KG1 (cell line): ENCODE measurements at places on chromosomes 12 and 14.

DNA sequence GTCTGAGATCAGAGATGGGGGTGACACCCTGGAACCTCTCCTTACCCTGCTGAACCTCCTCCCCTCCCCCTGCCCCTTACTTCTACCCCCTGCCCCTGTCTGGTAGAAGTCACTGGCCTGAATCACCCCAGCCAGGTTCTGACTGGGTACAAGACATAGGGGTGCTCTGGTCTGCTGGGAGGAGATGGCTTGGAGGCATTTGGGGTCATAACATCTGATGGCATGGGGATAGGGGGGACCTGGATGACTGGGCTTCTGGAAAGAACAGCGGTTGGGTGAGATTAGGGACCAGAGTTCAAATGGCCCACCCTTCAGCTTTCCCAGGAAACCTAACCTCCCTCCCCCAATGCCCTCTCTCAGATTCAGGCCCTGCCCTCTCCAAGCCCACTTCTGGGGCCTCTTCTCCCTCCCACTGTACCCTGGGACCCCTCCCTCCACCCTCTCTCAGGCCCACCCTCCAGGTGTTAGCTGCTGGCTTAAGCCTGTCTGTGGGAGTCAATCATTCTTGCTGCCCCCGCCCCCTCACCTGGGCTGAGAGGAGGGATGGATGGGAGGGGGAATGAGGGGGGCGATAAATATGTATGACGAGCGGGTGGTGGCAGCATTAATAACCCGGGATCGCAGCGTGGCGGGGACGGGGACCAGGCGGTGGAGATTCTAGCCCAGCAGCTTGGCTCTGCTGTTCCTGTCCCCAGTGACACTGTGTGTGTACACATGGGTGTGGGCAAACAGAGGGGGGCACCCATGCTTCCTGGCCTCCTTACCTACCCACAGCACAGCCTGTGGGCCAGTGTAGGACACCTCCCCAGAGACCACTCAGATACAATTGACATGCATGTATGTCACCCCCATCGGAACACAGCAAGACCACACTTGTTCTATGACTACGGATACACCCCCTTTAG lies 5.9 kb downstream of the NXPH4 start:
- no peak for DNase-seq

DNA sequence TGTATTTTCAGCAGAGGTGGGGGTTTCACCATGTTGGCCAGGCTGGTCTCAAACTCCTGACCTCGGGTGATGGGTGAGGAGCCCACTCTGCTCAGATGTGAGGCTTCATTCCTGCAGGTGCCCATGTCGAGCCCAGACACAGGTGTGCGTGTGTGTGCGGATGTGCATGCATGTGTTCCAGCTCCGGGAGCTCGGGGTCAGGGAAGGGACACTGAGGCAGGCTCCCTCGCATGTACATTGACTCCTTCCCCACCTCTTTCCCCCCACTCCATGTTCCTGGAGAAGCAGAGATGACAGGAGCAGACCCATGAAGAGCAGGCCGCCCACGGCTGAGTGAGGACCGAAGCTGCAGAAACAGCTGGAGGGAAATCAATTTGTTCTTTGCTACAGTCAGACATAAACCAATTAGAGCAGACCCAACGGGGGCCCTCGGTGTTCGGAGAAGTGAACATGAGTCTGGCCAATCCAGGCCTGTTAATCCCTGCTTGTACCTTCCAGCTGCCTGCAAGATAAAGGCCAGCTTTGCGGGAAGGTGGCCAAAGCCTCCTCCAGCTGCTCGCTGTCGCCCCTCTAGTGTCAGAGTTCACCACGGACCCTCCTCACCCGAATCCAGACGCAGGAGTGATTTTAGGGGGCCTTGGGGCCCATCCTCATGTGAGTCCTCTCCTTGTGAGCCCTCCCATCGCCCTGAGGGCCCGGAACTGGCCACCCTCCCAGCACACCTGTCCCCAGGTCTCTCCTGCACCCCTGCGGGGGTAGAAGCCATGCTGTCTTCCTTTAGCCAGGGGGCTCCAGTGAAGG lies 321.0 kb upstream of the RTL1 start:
- DNase-seq, result no peak

GRCh38 chr14:72925815-72926291 lies 411 bp upstream of the DCAF4 start:
- no peak for DNase-seq

- DNase-seq, result peak; percentile 48
Observed at GRCh38 chr14:76352639-76353281, 23.2 kb upstream of the ESRRB start.

GRCh38 chr12:53820514-53821306 lies 68.9 kb upstream of the CISTR start:
- no peak for DNase-seq

DNA sequence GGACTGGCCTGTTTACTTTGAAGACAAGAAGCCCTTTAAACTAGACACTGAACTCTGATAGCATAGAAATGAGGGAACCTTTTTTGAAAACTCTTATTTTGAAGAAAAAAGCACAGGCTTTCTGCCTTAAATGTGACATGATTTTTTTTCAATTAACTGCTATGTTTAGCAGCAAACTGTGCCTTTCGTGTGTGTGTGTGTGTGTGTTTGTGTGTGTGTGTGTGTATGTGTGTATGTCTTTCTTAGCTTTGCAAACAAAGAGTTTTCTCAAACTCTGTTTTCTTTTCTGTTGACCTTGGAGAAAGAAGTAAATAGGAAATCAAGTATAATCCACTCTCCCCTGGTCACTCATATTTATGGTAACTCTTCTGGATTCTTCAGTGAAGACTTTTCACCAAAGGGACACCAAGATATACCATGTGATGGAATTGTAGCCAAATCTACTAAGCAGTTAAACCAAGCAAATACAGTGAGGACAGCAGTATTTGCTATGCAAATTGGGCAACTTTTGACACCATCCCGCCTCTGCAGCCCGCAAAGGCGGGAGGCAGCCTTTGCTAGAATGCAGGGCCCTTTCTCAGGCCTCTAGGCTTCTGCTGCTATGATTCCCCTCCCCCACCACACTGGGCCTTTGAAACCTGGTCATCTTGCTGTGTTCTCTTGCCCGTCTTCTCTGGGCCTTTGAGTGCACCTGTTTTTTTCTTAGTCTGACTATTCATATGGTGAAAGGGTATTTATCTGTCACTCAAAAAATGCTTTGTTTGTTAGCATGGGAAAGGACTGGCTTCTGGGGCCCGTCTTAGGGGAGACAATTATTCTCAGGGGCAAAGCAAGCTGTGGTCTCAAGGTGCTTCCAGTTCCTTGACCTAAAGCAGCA lies 107.9 kb downstream of the MYRFL start:
- no peak for DNase-seq

- DNase-seq, result no peak
Observed at GRCh38 chr12:22993609-22994315, 368.8 kb downstream of the ETNK1 start.

GRCh38 chr14:98513558-98513957 lies 758.4 kb downstream of the BCL11B start:
- no peak for DNase-seq

- DNase-seq, result no peak
Observed at GRCh38 chr12:52227606-52228166, 5.4 kb upstream of the KRT7 start.

GRCh38 chr14:26709019-26709418 lies 111.2 kb upstream of the NOVA1 start:
- no peak for DNase-seq

DNA sequence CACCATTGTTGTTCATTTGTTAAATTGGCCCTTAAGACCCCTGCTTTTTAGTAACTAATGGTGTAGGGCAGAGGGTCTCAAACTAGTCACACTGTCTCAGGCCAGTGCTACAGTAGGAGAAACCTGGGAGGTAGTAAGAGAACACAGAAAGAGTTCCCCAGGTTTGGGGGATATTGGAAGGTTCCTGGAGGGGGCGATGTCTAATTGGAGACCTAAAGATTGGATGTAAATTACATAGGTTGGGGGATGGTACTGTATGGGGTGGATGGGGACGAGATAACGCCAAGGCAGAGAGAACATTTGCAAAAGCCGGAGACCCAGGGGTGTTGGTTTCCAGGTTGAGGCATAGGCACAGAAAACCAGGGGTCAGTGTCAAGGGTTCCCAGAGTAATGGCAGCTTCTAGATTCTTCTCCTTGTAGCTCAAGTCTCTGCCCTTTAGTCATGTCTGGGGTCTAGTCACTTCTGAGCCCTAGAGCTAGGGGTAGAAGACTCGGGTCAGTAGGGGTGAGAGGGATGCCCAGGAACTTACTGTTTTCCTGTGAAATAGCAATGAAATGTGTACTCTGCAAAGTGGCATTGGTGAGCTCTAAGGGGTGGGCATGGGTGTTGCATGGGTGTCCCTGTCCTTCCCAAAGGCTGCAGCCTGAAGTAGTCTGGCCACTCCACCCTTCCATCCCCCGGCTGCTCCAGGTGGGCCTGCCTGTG lies 21.8 kb downstream of the PLEKHG3 start:
- no peak for DNase-seq

DNA sequence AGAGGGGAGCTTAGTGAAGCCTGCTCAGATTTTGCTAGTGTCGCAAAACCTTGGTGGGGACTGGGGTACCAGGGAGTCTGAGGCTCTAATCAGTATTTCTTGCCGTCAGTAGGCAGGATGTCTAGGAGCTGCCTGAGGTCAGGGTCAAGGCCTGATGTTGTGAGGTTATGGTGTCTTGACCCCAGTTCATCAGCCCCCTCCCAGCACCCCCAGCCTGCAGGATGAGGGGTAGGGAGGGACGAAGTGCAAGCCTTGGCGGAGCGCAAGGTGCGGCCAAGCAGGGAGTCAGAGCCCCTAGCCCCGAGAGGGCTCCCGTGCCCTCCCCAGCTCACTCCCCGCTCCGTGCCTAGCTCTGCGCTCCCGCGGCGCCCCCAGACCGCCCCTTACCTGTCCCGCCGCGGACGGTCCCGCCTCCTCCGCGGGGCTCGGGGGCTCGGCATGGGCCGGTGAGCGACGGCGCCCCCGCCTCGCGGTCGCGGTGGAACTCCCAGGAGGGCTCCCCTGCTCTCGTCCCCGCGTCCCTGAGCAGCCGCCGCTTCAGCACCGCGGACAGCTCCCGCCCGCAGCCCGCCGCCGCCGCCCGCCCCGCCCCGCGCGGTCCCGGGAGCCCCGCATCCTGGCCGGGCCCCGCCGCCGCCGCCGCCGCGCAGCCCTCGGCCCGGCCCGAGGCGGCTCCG lies 347 bp downstream of the SYNDIG1L start:
- peak; percentile 2 for DNase-seq

- no peak for DNase-seq
Observed at GRCh38 chr14:46432516-46432915, 219.1 kb downstream of the RPL10L start.
